ENCODE measurements at places on chromosomes 6 and 20. TPM values are rescaled to one million over a fixed set of nuclear protein-coding genes. Genes with fewer than 3 reads are reported as not detected.

DNA sequence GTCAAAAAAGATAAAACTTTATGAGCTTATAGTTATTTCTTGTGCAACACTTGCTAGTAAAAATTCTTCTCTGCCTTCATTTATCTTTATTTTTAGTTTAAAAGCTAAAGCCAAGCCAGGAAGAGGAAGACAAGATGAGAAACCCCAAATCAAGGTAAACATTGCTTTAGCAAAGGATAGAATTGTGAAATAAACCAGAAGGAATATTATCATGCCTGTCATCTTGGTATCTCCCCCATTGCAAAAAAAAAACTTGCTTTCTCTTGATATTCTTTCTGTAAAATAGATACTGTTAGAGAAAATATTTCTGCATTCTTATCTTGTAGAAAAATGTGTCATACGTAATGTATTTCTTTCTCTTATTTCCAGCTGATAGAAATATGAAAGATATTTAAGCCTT, 432.8 kb downstream of the GJA1 start:
- no peaks in the 10 kb centered on the region for H3K36me3 ChIP-seq
- no peak overlapping the region for H3K4me3 ChIP-seq
- no peaks in the 10 kb centered on the region for H3K27me3 ChIP-seq
- no peaks in the 10 kb centered on the region for H3K4me1 ChIP-seq
- H3K27ac ChIP-seq: no peak overlapping the region
- no peak for DNase-seq

DNA sequence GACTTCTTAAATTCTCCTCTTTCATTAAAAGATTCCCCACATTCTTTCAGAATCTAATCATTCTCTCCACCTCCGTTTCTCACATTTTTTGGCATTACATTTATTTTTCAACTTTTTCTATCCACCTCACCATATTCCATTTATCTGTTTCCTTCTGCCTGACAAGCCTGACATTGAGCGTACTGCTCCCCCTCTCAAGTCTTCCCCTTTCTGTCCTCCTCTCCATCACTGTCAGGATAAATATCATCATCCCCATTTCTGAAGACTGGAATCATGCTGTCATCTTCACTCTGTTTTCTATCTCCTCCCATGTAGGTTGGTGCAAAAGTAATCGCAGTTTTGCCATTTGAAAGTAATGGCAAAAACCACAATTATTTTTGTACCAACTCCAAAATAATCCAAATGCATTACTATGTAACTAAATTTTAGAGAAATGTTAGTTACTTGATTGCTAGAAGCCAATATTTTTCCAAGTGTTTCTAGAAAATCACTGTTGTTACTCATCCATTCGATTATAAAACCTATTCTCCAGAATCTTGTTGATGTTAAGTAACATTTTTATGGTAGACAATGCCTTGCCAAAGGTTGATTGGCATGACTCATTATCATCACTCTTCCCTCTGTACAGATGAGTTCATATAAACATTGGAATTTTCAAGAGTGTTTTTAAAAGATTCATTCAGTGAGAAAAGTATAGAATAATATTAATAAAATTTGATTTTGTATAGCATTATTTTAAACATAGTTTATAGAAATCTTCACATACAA, 292.3 kb upstream of the RNF217 start:
- H3K36me3 ChIP-seq: no peaks in the 10 kb centered on the region
- H3K27ac ChIP-seq: no peak overlapping the region
- H3K4me3 ChIP-seq: no peak overlapping the region
- H3K4me1 ChIP-seq: no peaks in the 10 kb centered on the region
- DNase-seq: no peak

- H3K27ac ChIP-seq: no peak overlapping the region
- H3K36me3 ChIP-seq: no peaks in the 10 kb centered on the region
- DNase-seq: no peak
- H3K4me3 ChIP-seq: no peak overlapping the region
- H3K27me3 ChIP-seq: no peaks in the 10 kb centered on the region
- peaks cover 12% of the 10 kb centered on the region for H3K4me1 ChIP-seq
Measured at GRCh38 chr6:36743538-36744303, 46.1 kb downstream of the RAB44 start.

IMPG1 gene
- not detected for total RNA-seq
